ENCODE measurements at places on chromosomes 4 and X.

DNA sequence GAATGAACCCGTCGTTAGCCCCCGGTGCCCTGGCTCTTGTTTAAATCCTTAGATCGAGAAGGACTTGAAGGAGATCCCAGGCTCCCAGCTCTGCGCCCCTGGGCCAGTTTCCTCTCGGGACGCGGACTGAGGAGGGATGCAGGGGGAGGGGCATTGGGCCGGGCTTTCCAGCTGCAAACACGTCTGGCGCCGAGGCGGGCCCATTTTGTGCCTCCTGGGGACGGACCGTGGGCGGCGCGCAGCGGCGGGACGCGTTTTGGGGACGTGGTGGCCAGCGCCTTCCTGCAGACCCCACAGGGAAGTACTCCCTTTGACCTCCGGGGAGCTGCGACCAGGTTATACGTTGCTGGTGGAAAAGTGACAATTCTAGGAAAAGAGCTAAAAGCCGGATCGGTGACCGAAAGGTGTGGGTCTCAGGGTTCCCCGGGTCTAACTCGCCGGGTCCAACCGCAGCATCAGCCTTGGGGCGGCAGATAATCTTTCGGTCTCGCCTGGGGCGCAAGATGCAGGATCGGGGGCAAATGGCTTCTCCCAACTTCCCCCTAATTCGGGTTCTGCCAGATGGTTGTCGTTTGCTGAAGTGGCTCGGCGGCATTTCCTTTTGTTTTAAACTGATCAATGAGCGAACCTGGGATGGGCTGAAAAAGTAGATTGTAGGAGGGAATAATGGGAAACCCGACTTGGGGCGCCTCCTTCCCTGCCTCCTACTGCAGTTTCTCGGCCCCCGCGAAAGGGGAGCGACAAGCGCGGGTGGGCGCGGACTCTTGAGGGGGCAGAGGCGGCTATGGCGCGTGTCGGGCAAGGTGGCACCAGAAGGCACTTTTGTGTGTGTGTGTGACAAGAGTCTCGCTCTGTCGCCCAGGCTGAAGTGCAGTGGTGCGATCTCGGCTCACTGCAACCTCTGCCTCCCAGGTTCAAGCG is 2.9 kb downstream of the PDGFRA start:
- peak; percentile 71 for DNase-seq

GRCh38 chr4:10260777-10261176 is 144.2 kb upstream of the WDR1 start:
- no peak for DNase-seq

DNA sequence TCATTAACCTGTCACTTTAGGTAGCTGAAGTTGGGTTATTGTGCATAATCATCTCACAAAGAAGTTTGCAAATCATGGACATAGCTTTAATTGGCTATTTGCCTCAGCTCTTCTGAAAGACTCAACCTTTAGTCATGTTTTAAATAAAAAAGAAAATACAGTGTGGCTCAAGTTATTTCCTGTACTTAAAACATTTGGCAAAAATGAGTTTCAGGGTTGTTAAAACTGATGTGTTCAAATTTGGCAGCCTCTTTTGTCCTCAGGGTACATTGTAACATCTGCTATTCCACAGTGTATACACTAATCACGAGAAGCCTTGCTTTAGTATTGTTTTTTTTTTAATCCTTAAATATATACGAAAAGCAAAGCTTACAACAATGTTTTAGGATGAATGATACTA is 31.5 kb upstream of the HPGD start:
- no peak for DNase-seq

DNA sequence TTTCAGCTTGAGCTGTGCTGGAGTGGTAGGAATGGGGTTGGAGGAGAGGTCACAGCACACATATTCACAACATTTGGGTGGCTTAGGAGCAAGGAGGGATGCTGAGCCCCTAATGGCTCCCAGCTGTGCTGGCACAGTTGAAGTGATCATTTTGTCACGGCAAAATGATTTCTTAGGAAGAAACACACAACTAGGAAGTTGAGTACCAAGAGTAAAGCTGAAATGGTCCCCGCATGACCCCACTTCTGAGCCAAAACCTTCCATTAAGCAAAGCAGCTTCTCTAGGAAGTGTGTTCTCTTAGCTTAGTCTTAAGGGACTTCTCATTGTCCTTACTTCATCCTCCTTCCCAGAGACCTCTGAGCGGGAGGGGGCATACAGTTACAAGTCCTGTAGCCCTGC is 12.6 kb downstream of the CAPN6 start:
- no peak for DNase-seq

- DNase-seq = no peak
Observed at GRCh38 chrX:133709501-133709900, 275.9 kb downstream of the GPC3 start.

- no peak for DNase-seq
Observed at GRCh38 chrX:137568741-137569469, 3.0 kb downstream of the ZIC3 start.

- no peak for DNase-seq
Observed at GRCh38 chrX:16185725-16186136, 18.4 kb downstream of the MAGEB17 start.

DNA sequence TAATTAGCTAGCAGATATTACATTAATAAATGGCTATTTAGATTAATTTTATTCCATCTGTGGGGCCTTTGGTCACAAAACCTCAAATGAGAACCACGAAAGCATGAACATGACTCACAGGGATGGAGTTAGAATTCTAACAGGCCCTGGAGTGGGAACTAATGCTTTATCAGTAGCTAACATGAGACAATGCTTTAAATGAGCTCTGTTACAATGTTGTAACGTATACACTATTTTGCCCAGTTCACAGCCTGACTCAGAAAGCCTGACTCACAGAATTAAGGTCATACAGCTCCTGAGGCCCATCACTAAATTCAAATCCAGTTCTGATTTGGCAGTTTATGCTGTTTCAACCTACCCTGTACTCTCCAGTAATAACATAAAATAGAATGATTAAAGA is 23.2 kb downstream of the VEGFC start:
- DNase-seq = no peak

DNA sequence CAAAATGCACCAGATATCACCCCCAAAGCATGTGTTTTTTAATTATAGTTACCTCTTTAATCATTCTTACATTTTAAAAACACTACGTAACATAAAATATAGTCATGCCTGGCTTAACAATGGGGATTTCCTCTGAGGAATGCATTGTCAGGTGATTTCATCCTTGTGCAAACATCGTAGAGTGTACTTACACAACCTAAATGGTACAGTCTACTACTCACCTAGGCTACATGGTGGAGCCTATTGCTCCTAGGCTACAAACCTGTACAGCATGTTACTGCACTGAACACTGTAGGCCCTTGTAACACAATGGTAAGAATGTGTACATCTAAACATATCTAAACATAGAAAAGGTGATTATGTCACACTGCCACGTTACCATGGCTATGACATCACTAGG is 208.6 kb downstream of the SPOCK3 start:
- DNase-seq = no peak

DNA sequence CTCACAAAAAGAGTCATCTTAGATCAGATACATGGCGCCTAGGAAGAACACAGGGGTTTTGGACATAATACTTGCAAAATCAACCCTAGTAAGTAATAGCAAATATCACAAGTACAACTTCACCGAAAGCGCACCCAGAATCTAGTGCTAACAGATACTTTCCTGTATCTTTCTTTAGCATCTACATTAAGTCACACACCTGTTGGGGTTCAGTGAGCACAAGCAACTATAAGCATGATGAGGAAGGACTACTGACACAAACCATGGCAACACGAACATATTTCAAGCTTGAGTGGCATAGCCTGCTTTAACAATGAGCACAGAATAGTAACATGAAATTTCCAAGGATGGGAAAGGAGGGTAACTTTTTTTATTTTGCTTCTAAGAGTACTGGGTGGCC is 116.1 kb downstream of the GPC3 start:
- DNase-seq = no peak

GRCh38 chr4:156476359-156476758 is 495.2 kb downstream of the PDGFC start:
- no peak for DNase-seq

DNA sequence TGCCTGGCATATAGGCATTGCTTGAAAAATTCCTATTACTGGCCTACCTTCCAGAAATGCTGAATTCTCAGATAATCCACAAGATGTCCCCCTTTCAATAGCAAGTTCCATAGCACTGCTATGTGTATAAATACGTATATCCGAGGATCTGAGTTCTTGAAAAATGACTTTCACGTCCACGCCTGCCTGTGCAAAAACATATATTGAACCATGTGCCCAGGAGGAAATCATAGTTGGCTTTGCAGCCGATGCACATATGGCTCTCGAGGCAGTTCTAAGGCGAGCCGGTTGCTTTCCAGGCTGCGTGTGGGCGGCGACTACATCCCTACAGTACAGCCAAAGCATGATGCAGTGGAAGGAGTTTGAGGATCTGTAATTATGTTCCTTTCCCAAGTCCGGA is 55.4 kb upstream of the ESX1 start:
- DNase-seq = no peak

DNA sequence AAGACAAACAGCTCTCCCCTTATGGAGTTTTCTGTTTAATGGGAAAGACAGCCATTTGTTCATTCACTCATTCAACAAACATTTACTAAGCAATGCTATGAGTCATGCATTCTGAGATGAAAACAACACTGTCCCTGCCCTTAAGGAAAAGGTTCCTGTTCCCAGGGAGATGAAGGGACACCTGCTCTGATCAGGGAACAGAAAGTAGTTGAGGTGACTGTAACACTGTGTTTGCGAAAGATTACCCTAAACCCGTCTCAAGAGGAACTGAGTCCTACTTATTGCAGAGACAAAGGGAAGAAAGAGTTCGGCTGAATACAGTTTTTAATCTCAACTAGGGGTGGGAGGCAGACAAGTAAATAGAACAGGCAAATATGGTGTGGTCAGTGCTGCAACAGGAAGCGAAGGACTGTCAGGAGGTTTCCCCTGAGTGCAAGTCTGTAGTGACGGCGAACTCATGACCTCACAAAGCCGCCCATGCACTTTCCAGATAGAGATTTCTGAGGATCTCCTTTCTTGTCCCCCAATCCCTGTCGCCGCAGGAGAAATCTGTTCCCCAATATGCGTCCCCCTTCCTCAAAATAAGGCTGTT is 712 bp downstream of the STX18 start:
- DNase-seq = no peak

GRCh38 chr4:148004228-148004857 is 272.5 kb downstream of the ARHGAP10 start:
- no peak for DNase-seq

- DNase-seq = no peak
Observed at GRCh38 chr4:29199485-29199884, 1520.7 kb upstream of the PCDH7 start.

DNA sequence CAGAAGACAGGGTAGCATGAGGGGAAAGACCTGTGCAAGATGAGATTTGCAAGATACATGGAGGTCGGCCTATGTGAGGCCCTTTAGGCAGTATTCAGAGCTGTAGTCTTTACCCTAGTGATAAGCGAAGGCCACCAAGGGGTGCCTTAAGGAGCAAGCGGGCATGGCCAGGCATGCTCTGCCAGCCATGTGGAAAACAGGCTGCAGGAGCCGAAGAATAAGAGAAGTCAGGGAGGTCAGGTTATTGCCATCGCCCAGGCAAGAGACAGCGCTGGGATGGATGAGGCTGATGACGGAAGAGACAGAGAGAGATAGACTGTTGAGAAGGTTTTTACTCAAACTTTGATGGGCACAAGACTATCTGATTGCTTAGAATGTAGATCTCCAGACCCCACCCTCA is 7.0 kb upstream of the FATE1 start:
- DNase-seq = no peak

DNA sequence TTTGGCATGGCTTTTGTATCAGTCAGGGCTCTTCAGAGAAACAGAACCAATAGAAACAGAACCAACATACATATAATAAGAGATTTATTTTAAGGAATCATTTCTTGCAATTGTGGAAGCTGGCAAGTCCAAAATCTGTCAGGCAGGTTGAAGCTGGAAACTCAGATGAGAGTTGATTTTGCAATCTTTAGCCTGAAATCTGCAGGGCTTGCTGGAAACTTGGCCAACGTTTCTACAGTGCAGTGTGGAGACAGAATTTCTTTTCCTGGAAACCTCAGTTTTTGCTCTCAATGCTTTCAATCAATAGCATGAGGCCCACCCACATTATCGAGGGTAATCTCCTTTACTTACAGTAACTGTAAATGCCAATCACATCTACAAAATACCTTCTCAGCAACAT is 45.4 kb downstream of the COMMD8 start:
- DNase-seq = no peak

GRCh38 chr4:105236202-105236915 is 89.7 kb downstream of the TET2 start:
- no peak for DNase-seq

DNA sequence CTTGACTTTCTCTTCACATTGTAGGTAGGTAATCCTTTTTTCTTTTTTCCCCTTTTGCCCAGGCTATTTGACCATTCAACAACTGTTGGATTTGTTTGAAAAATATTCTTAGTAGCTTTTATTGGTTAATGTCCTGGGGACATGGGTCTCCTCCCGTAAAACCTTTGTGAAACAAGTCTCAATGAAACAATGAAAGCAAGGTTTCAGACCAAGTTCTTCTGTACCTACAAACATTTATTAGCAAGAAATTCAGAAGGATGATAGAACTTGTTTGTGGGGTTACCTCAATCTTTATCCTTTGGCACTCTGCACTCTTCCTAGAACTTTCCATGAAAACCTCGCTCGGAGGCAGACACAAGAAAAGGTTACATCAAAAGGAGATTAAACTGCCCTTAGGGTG is 190.7 kb upstream of the ANK2 start:
- DNase-seq = no peak

- no peak for DNase-seq
Observed at GRCh38 chrX:9390693-9391368, 74.0 kb upstream of the TBL1X start.

DNA sequence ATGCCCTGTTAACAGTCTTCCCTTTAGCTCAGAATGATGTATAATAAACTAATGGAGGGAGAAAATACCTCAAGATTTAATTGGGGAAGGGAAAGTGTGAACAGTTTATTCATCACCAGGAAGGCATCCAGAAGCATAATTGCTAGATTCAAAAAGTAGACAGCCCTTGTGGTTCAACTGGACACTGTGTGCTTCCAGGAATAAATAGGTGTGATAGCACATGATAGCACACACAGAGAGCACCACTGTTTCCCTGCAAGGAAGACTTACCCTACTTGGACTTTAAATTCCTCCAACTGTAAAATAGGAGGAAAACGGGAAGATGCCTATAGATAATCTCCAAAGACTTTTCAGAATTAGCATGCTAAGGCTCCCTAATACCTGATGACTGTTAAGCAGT is 27.8 kb downstream of the SLC39A8 start:
- no peak for DNase-seq

GRCh38 chrX:133933316-133933715 is 52.1 kb downstream of the GPC3 start:
- no peak for DNase-seq

DNA sequence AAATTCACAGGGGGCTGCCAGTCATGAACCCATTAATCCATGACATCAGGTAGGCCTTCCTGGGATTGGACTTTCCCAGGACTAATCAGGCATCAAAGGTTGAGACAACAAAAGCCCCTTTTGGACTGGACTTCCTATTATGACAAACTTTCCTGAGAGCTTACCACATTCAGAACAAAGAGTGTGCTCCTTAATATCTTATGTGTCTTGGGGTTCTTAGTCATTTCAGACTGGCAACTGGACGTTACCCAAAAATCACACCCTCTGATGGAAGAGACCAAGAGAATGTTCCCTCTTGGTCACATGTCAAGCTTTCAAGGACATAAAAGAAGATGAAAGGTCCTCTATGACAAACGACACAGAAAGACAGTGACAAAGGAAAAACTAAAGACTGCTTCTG is 31.6 kb upstream of the PPP1R2C start:
- no peak for DNase-seq

All from ureter (tissue), 1 donor.